ENCODE measurements at places on chromosomes 12 and 14. TPM values are rescaled to one million over a fixed set of nuclear protein-coding genes. Genes with fewer than 3 reads are reported as not detected.

CCDC88C gene
- 214 TPM for total RNA-seq

SMCO3 gene
- total RNA-seq, result not detected

NTN4 gene
- total RNA-seq, result not detected

CPNE8 gene
- total RNA-seq, result 3.9 TPM

RNFT2 gene
- 8.9 TPM for total RNA-seq

OASL gene
- total RNA-seq, result 135 TPM

NGB gene
- not detected for total RNA-seq

ZNF384 gene
- 76.4 TPM for total RNA-seq

MYH7 gene
- total RNA-seq, result 0.09 TPM

TEX22 gene
- total RNA-seq, result 3.4 TPM

RPGRIP1 gene
- total RNA-seq, result not detected

ST8SIA1 gene
- 4.6 TPM for total RNA-seq

CPNE6 gene
- total RNA-seq, result not detected

CLEC4E gene
- total RNA-seq, result not detected

NEUROD4 gene
- not detected for total RNA-seq

MAP1LC3B2 gene
- total RNA-seq, result 0.54 TPM

KLRD1 gene
- total RNA-seq, result 95.9 TPM

KERA gene
- not detected for total RNA-seq

SAMD15 gene
- 0.12 TPM for total RNA-seq

GPR84 gene
- 0.32 TPM for total RNA-seq

OVCH1 gene
- total RNA-seq, result not detected

ZNF891 gene
- total RNA-seq, result 2.0 TPM

SYNDIG1L gene
- total RNA-seq, result not detected

KRT77 gene
- total RNA-seq, result not detected

SLC39A9 gene
- 40.7 TPM for total RNA-seq

CCDC59 gene
- total RNA-seq, result 50.8 TPM

GOLGA3 gene
- 60.4 TPM for total RNA-seq

KMT2D gene
- 132 TPM for total RNA-seq

ATP6V1D gene
- 33.5 TPM for total RNA-seq

GPR132 gene
- 49.4 TPM for total RNA-seq

PRIMA1 gene
- total RNA-seq, result not detected

KRT78 gene
- total RNA-seq, result not detected

MGST1 gene
- not detected for total RNA-seq

PLEK2 gene
- not detected for total RNA-seq

TSHR gene
- 0.73 TPM for total RNA-seq

TEX52 gene
- not detected for total RNA-seq

HPD gene
- not detected for total RNA-seq

TMEM119 gene
- 0.20 TPM for total RNA-seq

SERPINA12 gene
- not detected for total RNA-seq

ATG14 gene
- total RNA-seq, result 4.3 TPM

SPIC gene
- not detected for total RNA-seq

KRT4 gene
- not detected for total RNA-seq

CCDC184 gene
- total RNA-seq, result 0.63 TPM

LHX5 gene
- not detected for total RNA-seq

FANCM gene
- 25.6 TPM for total RNA-seq

SGPP1 gene
- total RNA-seq, result 16.5 TPM

STAC3 gene
- 5.4 TPM for total RNA-seq

RTL1 gene
- total RNA-seq, result not detected

SLC5A8 gene
- total RNA-seq, result not detected

OTX2 gene
- not detected for total RNA-seq

GPRC5A gene
- total RNA-seq, result not detected

MFAP5 gene
- total RNA-seq, result not detected

Measured in activated CD8-positive, alpha-beta memory T cell treated with anti-CD3 and anti-CD28 coated beads, Interleukin-2, amount 10 ng/mL, durations not matched to agents 7 days and 5 days (primary cell).